ENCODE measurements at places on chromosomes 3 and 15.

DNA sequence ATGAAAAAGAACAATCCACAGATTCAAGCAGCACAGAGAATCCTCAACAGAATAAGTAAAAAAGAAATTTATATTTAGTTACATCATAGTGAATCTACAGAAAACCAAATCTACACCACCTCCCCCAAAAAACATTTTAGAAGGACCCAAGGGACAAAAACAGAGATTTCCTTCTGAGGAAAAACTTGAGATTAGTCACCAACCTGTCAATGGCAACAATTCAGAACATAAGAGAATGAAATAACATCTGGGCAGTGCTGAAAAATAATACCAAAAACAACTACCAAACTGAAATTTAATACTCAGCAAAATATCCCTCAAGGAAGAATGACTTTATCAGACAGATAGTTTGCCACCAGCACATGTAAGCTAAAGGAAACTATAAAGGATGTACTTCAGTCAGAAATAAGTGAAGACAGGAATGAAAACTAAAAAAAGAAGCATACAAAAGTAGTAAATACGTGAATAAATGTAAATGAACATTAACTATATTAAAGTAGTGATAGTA, 260.7 kb downstream of the ULK4 start:
- DNase-seq: peak; percentile 10

DNA sequence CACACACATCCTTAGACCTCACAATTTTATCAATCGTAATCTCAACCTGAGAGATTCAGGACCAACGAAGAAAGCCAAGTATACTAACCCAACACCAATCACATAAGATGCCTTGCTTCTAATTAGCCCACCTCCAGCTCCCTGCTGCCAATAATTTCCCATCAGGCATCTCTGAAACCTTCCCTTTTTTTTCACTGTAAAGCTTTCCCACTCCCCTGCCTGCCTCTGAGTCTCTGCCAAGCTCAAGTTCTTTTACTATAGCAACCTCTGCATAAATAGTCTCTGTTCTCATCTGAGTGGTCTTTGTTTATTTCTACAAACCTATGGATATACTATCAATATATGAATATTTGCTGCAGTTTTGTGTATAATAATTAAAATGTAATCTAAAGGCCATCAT, 86.5 kb downstream of the PIK3CB start:
- peak; percentile 69 for DNase-seq

DNA sequence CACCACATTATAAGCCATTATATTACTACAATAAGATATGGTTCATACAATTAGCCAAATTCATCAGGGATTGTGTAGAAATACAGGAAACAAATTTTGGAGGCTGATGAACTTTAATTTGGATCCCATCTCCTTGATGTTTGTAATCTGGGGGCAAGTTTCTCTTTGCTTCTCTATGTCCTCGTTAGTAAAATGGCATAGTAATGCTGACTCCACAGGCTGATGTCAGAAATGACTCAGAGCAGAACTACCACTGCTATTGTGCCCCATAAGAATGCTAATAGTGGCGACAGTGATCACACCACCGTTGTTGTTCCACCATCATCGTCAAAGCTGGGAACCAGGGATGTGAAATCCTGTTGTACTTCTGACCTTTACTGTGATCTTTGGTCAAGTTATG, 722.3 kb upstream of the LMCD1 start:
- DNase-seq: no peak

GRCh38 chr3:42012383-42012934, 50.6 kb upstream of the ULK4 start:
- DNase-seq: no peak

- DNase-seq: no peak
Measured at GRCh38 chr3:87044409-87044808, 53.5 kb upstream of the VGLL3 start.

All from NCI-H2171 (cell line).